Daoy (cell line): ENCODE measurements at places on chromosomes 5 and 9. TPM values are rescaled to one million over a fixed set of nuclear protein-coding genes. Genes with fewer than 3 reads are reported as not detected.

The C9orf50 gene
- total RNA-seq: not detected in 2 replicates

The ANXA2R gene
- total RNA-seq: 2.9 TPM in 2 replicates

The AQP3 gene
- 1.9 and 3.5 TPM in 2 replicates for total RNA-seq

The CKS2 gene
- total RNA-seq: 457 and 467 TPM in 2 replicates

The SLC34A3 gene
- total RNA-seq: not detected in 2 replicates

DNA sequence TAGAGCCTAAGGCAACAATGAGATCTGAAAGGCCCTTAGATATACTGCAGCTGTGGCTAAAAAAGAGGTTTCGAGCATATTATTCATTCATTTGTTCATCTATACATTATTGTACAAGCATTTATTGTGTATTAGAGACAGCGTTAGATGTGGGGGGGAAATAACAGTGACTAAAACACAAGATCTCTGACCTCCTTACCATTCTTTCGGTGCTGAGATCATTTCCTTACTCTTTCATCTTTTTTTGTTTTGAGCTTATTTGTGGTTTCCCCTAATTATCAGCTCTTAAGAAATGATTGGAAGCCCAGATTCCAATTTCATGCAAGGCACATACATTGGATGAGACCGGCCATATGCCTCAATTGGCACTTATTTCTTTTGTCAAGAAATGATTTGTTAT lies 113.2 kb downstream of the SEC61B start:
- peak; percentile 28 for DNase-seq

DNA sequence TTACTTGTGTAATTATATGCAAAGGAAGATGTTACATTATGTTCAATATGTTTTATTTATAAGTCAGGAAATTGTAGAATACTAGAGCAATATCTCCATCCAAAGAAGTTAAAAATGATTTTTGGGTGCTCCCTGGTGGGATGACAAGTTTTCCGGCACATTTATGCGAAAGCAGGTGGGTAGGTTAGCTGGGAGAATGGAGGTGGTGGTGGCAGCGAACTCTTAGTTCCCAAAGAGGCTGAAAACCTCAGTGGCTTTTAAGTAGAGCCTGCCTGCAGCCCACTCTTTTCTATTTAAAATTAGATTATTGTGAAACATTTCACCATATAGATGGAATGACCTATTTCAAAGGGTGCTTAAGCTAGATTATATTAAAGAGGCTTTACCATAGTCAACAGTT lies 51.8 kb downstream of the ANKRD33B start:
- no peak for DNase-seq

- no peak for DNase-seq
Measured at GRCh38 chr9:103730866-103731265, 363.2 kb upstream of the SMC2 start.

GRCh38 chr9:112852741-112853504 lies 37.8 kb downstream of the SLC46A2 start:
- DNase-seq: no peak

DNA sequence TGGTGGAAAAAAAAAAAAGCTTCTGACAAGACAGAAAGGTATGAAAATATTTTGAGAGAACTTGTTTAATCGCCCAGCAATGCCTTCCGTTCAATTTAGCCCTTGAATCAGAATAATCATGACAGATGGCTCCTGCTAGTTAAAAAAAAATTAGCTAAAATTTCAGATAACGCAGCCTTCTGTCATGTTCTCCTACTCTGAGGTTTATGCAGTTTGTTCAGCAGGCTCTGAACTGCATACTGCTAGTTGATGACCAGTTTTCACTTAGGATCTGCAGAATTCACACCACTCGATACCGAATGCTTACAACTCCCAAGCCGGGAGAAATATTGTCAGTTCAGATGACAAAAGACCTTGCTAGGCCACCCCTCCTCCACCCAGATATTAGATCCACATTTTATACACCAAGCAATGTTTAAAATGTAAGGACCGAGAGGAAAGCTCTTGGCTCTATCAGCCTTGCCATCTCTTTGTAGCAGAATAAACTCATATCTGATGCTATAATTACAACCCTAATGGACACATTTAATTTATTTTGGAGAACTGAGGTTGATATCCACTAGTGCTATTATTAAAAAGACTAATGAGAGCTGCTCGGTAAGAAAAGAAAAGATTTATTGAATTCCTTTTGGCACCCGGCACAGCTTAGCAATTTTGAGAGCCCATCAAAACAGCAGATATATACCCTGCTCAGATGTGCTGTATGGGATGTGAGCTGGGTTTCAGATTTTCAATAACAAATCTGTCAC lies 322.8 kb downstream of the GLIS3 start:
- no peak for DNase-seq

GRCh38 chr5:7852542-7852941 lies 1.6 kb upstream of the CFAP90 start:
- DNase-seq: no peak

- no peak for DNase-seq
Measured at GRCh38 chr5:75306746-75307145, 30.3 kb upstream of the HMGCR start.

DNA sequence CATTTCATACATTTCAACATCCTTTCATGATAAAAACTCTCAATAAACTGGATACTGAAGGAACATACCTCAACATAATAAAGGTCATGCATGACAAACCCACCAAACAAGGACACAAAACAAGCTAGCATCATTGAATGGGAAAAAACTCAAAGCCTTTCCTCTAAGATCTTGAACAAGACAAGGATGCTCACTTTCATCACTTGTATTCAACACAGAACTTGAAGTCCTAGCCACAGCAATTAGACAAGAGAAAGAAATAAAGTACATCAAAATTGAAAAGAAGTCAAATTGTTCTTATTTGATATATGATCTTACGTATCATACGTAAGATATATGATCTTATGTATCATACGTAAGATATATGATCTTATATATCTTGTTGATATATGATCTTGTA lies 5.3 kb downstream of the MRPL50 start:
- DNase-seq: no peak

DNA sequence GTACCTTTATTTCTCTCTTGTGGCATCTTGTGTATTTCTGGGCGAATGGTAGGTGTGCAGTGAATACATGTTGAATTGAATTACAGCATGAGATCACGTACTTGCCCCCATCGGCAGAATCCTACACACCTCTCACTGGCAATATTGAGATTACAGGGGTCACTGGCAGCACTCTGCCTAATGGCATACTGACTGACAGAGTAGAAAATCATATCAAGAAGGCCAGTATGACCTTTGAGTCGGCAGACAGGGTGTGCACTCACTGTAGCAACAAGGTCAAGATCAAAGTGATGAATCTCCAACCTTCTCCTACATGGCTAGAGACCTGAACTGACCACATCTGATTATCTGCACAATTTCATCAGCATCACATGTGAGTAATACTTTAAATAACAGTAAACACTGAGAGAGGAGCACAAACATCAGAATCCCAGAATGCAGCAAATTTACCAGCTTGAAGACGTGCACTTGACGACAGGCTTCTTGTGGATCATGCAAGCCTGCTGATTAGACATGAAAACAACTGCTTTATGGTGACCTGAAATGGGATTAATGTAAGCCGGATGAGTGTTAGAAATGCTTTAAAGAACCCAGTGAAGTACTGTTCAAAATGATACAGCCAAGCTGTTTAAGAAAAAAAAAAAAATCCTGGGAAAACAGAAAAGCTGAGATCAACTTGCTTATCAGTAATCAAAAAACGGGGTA lies 267.1 kb upstream of the EFNA5 start:
- DNase-seq: no peak

GRCh38 chr9:20508242-20508641 lies 114.1 kb downstream of the MLLT3 start:
- DNase-seq: no peak

DNA sequence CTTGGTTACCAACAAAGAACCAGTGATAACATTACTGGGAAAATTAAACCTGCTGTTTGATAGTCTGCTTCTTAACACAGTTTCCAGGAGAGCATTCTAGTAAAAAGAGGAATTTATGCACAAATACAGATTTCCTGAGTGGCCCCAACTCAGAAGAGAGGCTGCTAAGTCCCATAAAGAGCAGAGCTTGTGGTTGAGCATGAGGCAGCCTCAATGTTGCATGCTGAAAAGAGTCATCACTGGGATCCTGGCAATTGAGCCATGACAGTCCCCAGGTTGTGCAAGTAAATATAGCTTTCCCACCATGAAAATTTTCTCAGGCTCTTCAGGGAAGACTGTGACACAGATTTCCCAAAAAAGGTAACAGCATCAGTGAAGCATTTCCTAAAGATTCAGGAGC lies 47.5 kb upstream of the ADRB2 start:
- DNase-seq: no peak

DNA sequence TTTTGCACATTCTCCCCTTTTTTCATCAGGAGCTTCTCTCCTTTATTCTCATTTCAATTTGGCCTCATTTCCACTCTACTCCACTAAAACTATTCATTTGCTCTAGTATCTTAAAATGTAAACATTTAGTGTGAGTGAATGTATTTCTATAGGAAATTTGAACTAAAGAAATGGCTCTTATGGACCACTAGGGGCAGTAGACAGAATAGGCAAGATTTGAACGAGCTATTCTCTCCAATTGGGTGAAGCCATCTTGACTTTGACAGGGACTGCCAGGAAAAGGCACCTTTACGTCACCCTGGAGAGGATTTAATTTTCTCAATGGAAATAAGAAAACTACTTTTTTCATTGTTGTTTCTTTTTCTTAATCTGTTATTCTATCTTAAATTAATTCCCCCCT lies 666.3 kb downstream of the DNAH5 start:
- no peak for DNase-seq

- DNase-seq: peak; percentile 13
Measured at GRCh38 chr5:16013334-16014065, 166.1 kb downstream of the MARCHF11 start.

- DNase-seq: peak; percentile 75
Measured at GRCh38 chr5:168291342-168291963, at the start of gene WWC1. TSS of gene WWC1 (plus strand) at chr5:168291645. CDS start at chr5:168292153, 508 bp downstream.

GRCh38 chr5:54997081-54997480 lies 11.7 kb upstream of the ESM1 start:
- DNase-seq: no peak

DNA sequence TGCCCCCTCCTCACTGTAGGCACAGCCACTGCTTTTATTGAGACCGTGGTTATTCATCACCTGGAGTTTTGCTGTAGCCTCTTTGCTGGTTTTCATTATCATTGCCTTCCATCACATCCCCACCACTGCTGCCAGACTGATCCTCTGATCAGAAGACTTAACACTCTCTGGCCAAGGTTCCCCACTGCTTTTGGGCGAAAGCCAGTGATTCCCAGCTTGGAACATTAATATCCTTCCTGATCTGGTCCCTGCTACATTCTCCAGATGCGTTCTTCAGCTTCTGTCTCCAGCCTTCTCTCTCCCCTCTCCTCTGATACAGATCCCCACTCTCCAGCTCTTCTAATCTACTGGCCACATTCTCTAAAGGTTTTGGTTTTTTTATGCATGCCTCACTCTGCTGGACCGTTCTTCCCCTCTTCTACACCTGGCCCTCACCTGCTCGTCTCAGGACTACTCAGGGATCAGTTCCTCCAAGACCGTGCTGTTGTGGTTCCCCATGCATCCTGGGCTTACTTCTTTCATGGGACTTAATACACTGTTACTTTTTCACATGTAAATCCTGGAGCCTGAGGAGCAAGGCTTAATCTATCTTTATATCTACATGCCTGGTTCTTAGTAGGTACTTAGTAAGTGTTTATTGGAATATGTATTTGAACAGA lies 115.0 kb downstream of the PRKACG start:
- DNase-seq: no peak

- DNase-seq: no peak
Measured at GRCh38 chr9:126609191-126609590, 4.5 kb upstream of the LMX1B start.

- DNase-seq: no peak
Measured at GRCh38 chr5:179698935-179699615, at the start of gene CANX. TSS of gene CANX (plus strand) at chr5:179698967. CDS start at chr5:179705682, 6,715 bp downstream.

DNA sequence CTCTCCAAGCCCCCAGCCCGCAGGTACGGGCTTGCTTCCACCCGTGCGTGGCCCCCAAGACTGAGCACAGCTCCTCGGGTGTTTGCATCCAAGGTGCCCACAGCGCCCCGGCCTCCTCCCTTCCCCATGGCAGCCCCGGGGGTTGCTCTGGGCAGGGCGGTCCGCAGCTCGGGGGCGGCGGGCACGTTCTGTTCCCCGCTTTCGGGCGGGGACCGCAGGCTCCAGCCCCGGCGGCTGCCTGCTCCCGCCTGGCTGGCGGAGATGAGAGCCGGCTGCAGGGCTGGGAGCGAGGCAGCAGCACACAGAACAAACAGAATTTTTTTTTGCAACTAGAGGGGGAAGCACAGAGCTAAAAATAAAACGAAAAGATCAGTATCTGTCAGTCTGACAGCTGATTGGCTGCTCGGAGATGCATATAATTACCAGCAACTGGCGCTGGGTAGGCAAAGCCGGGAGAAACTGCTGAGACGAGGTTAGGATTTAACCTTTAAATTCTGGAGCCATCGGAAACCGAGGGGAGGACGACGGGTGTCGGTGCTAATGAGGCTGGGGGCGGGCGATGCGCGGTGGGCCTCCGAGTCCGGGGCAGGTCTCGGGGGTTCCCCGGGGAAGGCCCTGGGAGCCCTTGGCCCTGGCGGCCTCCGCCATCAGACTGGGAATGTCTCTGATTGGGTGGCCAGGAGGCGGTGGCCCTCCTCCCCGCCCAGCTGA lies 142.7 kb upstream of the IER5L start:
- no peak for DNase-seq
